ENCODE measurements at places on chromosomes 13 and 19.

GRCh38 chr19:35790981-35791813 lies 15.8 kb downstream of the ARHGAP33 start:
- no peak for DNase-seq

DNA sequence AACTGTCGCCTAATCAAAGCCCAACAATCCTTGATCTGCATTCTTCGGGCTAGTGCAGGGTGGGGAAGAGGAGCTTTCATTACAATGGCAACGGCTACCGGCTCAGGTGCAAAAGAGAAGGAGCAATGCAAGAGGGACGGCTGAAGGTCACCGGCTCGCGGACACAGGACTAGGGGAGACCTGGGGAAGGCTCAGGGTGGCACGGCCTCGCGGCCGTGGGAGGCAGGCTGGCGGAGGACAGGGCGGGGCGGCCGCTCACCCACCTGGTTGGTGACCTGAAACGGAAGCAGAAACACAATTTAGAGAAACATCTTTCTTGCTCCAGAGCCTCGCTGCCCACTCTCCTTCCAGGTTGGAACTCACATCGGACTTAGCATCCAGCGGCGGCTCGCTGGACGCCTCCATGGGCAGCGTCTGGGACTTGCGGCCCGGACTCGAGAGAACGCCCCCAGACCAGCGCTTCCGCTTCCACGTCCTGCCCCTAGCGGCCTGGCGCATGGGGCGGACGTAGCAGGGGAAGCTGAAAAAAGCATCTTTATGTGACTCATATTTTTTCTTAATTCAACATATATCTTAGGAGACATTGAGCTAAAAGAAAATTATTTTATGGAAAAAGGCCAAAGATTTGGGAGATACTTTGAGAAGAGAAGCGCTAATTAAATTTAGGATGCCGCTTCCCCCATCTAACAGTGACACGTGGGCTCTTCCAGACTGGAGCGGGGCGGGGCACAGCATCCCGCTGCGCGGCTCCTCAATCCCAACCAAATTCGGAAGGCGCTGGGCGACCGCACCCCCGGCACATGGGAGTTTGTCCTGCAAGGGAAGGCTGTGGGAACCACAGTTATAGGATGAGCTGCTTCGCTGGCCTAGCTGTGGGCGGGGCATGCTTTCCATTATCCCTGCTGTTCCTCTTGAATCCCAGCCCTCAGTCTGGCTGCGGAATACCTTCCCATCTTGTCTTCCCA lies at the start of gene COMMD6:
COMMD6 (minus strand) TSS at position 441 of the 965 bp plus-strand sequence; CDS start at position 405, 36 bp downstream.
- DNase-seq: peak; percentile 90

DNA sequence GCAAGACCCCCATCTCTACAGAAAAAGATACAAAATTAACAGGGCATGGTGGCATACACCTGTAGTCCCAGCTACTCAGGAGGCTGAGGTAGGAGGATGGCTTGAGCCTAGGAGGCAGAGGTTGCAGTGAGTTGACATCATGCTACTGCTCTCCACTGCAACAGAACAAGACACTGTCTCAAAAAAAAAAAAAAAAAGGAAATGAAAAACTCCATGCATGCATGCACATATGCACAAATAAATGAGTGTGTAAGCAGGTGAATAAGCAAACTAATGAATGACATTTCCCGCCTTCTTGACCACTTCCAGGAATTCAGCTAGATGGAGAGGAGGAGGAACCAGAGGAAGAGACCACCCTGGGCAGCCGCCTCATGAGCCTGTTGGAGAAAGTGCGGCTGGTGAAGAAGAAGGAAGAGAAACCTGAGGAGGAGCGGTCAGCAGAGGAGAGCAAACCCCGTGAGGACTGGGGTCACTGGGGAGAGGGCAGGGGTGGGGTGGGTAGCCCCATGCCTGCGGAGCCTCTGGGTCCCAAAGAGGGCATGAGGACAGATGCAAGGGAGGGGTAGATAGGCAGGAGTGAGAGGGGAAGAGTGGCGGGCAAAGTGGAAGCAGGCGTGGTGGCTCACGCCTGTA lies 58.8 kb downstream of the RYR1 start:
- DNase-seq: no peak

GRCh38 chr13:50208826-50209335 lies 193.6 kb downstream of the KCNRG start:
- DNase-seq: peak; percentile 14

DNA sequence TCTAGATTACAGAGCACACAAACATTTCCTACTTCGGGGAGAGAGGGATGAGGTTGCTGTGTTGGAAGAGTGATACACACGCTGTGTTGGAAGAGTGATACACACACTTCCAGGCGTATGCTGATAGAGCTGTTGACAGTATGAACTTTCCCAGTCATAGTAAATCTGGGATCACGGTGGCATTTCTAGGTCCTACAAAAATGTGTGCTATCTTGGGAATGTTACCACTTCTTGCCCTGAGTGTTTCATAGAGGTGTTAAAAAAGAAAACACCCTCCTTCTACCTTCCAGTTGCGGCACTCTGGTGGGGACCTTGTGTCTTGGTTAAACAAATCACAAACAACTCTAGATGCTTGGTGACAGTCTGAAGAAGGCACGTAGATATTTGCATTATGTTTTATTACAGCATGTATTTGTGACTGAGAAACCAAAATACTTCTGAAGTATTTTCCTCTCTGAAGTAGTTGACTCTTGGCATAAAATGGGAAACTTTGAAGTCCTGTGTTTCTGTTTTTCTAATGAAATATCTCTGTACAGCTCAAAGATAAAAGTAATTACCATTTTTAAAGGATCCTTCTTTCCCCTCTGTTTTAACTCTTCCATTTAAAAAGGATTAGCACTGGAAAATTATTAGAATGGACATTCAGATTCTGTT lies 52.5 kb downstream of the ARHGAP35 start:
- no peak for DNase-seq

GRCh38 chr19:2969104-2969504 lies 8.3 kb upstream of the TLE6 start:
- no peak for DNase-seq

DNA sequence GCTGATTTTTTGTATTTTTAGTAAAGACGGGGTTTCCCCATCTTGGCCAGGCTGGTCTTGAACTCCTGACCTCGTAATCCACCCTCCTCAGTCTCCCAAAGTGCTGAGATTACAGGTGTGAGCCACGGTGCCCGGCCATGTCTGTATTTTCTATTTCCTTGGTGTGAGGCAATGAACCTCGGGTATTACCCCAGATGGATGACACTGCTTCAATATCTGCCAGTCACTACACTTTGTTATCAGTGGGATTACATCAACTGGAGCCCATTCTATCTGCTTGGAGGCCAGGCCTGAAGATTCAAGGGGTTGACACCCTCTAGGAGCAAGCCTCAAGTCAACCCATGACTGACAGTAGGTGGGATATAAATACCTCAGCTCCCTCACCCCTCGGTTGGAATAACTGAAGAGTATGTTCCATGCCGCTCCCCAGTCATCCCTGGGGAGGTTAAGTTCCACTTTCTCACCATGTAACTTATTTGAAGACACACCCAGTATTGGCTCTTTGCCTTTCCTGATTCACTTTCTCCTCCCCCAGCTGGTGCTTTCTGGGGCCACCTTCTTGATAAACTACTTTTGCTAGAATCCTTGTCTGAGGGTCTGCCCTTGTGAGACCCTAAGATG lies 992 bp upstream of the ADGRE1 start:
- DNase-seq: no peak

DNA sequence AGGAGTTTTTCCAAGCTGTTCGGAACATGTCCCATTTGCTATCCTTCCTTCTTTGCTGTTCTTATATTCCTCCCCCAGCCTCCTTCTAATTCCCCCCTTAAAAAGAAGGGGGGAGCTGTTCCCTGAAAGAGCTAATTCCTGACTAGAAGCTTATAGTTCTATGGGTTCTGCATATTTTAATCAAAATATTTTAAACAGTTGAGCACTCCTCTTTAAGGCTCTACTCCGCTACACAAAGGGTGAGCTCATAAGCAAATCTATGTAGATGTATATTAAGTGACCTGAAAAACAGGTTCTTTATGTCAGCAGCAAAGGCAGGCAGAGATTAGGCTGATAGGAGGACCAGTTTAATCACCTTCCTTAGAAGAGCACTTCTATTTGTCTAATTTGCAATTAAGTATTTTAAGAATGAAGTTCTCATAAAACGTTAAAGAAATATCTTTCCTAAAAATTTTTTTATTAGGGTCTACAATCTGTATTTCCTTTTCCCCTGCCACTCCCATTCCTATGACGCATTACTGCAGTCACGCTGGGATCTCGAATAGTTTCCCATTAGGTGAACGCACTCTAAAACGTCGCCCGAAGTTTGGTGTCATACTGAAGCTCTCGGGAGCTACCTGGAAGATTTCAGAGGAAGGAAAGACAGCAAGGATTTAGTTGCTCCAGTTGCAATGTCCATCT lies 5.2 kb downstream of the EFNB2 start:
- no peak for DNase-seq

DNA sequence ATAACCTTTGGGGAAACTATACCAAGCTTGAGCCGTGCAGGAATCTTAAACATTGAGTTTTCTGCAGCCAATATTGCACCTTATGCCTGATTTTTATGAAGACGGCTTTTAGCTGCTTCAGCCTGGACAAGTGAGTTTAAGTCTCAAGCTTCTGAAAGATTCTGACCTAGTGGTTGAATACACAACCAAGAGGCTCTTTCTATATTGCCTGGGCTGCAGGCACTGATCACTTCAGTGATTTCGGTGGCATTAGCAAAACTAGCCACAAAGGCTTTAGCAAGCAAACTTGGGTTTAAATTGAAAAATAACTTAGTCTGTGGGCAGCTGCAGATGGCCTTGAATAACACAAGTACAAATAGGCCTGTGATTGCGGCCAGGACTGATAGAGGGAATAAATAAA lies 29.3 kb upstream of the RFXAP start:
- no peak for DNase-seq

DNA sequence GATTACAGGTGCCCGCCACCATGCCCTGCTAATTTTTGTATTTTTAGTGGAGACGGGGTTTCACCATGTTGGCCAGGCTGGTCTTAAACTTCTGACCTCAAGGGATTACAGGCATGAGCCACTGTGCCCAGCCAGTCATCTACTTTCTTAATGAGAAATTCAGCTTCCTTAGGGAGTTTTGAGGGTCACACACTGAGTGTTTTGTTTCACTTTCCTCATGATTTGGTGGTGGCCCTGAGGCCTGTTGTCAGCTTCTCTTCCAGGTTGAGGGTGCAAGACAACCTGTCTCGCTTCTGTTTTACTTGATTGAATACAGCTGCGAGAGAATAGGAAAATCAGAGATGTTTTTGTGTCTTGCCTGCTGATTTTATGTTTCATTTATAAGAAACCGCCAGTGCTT lies 9.9 kb downstream of the FRY start:
- no peak for DNase-seq

GRCh38 chr19:2503521-2504109 lies 27.7 kb downstream of the GADD45B start:
- peak; percentile 95 for DNase-seq

- no peak for DNase-seq
Observed at GRCh38 chr19:12733369-12734214, 892 bp downstream of the TRIR start.

DNA sequence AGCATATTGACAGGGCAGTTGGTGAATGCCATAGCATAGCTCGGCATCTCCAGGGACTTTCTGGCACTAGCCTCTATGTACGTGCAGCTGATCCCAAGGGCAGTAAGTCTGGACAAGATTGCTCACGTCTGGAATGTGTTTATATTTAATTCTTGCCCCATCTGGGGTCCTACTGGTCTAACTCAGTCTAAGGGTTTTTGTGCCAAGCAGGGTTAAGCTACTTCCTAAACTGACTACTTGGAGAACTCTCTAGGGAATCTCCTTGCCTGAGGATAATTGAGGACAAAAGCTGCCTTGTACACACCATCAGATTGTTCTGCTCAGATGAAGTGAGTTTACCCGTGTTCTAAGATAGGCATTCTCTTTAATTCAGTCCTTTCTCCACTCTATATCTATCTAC lies 358.1 kb downstream of the MYO16 start:
- DNase-seq: no peak

- DNase-seq: no peak
Observed at GRCh38 chr13:40483601-40484000, 182.8 kb downstream of the FOXO1 start.

- no peak for DNase-seq
Observed at GRCh38 chr13:51912091-51912490, 50.3 kb downstream of the CCDC70 start.

DNA sequence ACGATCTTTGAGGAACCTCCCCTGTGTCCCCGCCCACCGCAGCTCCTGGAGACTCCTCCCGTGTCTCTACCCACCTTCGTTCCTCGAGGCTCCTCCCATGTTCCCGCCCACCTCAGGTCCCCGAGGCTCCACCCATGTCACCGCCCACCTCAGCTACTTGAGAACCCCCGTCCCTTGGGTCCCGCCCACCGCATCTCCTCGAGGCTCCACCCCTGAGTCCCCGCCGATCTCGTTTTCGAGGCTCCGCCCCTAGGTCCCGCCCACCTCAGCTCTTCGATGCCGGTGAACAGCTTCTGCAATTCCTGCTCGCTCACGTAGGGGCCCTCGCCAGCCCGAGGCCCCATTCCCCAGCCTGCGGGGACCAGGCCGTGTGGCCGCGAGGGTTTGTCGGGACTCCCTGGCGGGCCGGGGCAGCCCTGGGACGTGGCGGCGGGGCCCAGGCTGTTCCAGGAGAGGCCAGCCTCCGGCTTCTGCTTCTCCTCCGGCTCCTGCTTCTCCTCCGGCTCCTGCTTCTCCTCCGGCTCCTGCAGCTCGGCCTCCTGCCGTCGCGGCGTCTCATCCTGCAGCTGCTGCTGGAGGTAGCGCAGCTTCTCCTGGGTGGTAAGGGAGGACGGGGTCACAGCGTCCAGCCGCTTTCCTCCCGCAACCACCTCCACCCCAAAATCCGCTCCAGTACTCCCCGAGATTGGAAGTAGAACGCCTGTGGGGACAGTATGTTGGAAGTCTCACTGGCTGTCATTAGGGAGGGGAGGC lies 16.7 kb downstream of the TSKS start:
- DNase-seq: no peak

DNA sequence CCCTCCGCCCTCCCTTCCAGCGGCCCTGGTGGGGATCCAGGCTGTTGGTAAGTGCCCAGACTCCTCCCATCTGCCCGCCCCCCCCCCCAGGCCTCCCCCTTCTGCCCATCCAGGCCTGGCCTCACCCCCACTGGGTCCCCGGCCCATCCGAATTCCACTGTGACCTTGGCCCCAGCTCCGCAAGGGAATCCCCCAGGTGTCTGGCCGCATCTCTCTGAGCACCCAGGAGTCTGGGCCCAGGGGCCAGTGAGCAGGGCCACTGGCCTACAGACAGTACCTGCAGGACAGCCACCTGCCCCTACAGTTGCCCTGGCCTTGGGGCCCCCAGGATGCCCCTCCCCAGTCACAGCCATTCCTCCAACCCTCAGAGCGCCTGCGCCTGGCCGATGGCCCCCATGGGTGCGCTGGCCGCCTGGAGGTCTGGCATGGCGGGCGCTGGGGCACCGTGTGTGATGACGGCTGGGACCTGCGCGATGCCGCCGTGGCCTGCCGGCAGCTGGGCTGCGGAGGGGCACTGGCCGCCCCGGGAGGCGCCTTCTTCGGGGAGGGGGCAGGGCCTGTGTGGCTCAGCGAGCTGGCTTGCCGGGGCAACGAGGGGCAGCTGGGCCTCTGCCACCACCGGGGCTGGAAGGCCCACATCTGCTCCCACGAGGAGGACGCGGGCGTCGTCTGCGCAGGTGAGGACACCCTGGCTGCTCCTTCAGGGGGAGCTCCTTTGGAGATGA lies 912 bp downstream of the SSC5D start:
- DNase-seq: no peak

- DNase-seq: no peak
Observed at GRCh38 chr13:112718318-112718717, 28.5 kb downstream of the ATP11A start.
